ENCODE measurements at places on chromosomes 5 and 9. TPM values are rescaled to one million over a fixed set of nuclear protein-coding genes. Genes with fewer than 3 reads are reported as not detected.

PIP5K1B gene
- 1.2 TPM for total RNA-seq

RFESD gene
- total RNA-seq: 3.9 TPM

PCDHGB7 gene
- 4.2 TPM for total RNA-seq

SPATA31E1 gene
- total RNA-seq: not detected

DNA sequence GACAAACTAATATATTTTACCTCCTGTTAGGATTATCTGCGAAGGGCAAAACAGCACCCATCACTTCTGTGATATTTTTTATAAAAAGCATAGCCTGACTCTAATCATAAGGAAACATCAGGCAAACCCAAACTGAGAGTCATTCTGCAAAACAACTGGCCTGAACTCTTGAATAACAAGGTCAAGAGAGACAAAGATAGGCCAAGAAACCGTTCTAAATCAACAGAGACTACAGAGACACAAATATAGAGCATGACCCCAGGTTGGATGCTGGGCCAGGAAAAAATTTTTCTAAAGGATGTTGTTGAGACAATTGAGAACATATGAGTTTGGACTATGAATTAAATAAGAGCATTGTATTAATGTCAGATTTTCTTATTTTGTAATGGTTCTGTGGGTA lies 384.9 kb downstream of the NFIB start:
- H3K27me3 ChIP-seq: no peaks in the 10 kb centered on the region
- H3K4me1 ChIP-seq: peaks cover 9% of the 10 kb centered on the region
- no peaks in the 10 kb centered on the region for H3K36me3 ChIP-seq
- H3K27ac ChIP-seq: peak overlapping the region; percentile 37
- peak; percentile 91 for DNase-seq

GRCh38 chr5:44713446-44713845 lies 95.3 kb upstream of the MRPS30 start:
- DNase-seq: no peak
- no peak overlapping the region for H3K4me3 ChIP-seq
- no peaks in the 10 kb centered on the region for H3K36me3 ChIP-seq
- no peaks in the 10 kb centered on the region for H3K4me1 ChIP-seq

GRCh38 chr5:97529354-97529985 lies 346.4 kb upstream of the RIOK2 start:
- peaks cover 3% of the 10 kb centered on the region for H3K4me1 ChIP-seq
- H3K36me3 ChIP-seq: no peaks in the 10 kb centered on the region
- H3K27ac ChIP-seq: peak overlapping the region; percentile 79
- no peaks in the 10 kb centered on the region for H3K27me3 ChIP-seq
- DNase-seq: peak; percentile 64
- no peak overlapping the region for H3K4me3 ChIP-seq

DNA sequence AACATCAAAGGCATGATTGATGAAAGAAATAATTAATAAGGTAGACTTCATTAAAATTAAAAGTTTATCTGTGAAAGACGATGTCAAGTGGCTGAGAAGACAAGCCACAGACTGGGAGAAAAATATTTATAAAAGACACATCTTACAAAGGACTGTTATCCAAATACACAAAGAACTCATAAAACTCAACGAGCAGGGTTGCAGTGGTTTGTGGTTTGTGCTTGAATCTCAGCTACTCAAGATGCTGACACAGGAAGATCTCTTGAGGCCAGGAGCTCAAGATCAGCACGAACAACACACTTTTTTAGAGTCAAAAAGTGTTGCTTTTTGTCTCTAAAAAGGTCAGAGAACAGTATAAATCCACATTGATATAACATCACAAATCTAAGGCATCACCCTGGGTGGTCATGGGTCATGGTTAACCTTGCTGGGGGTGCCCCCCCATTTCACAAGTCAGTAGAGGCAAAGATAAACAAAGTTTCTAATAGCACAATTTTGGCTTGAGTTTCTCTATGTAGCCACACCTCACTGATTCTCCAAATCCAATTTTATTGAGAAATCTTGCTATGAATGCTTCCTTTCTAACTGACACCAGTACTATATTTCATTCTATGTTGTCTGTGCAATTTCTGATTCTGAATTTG lies 342.9 kb upstream of the RPS23 start:
- H3K27me3 ChIP-seq: no peaks in the 10 kb centered on the region
- H3K4me1 ChIP-seq: peaks cover 2% of the 10 kb centered on the region
- DNase-seq: no peak
- no peak overlapping the region for H3K27ac ChIP-seq
- H3K4me3 ChIP-seq: no peak overlapping the region

- peak; percentile 41 for DNase-seq
- H3K27me3 ChIP-seq: no peaks in the 10 kb centered on the region
- H3K36me3 ChIP-seq: no peaks in the 10 kb centered on the region
- H3K27ac ChIP-seq: no peak overlapping the region
- H3K4me3 ChIP-seq: no peak overlapping the region
Observed at GRCh38 chr5:56108246-56108645, 113.5 kb upstream of the IL6ST start.
